ENCODE measurements at places on chromosomes 7 and 10.

GRCh38 chr7:95324431-95324830 is at the start of gene PON1:
Gene PON1 (minus strand): TSS chr7:95324532. CDS start chr7:95324475, 57 bp downstream.
- no peak within 1 kb of the TSS for H3K4me3 ChIP-seq
- no peak within 1 kb of the TSS for H3K27ac ChIP-seq
- no peaks in the 10 kb centered on the region for H3K4me1 ChIP-seq
- peaks cover 6% of the 10 kb centered on the region for H3K27me3 ChIP-seq
- no peaks in the 10 kb centered on the region for H3K36me3 ChIP-seq

DNA sequence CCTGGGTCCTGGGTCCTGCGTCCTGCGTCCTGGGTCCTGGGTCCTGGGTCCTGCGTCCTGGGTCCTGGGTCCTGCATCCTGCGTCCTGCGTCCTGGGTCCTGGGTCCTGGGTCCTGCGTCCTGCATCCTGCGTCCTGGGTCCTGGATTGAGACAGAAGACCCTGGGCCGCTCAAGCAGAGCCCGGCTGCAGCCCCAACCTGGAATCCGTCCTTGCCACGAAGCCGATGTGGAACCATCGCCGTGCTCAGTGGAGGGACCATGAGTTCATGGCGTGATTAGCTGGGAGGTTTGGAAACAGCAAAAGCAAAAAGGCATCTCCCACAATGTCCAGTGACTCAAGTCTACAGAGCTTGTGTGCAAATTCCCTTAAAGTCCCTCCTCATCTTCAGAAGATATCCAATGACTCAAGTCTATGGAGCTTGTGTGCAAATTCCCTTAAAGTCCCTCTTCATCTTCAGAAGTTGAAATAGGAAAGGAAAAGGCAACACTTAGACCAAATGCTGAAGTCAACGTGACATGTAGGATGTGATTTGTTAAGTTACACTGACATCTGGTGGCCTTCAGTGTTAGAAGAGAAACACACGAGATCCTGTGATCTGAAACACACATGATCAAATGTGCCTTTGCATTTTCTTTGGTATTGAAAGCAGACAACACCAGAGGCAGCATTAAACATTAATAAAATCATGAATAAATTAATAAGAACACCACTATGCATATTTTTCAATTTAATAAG is 179.9 kb downstream of the PTPRN2 start:
- no peaks in the 10 kb centered on the region for H3K36me3 ChIP-seq
- no peak for DNase-seq
- H3K27me3 ChIP-seq: no peaks in the 10 kb centered on the region
- H3K4me3 ChIP-seq: no peak overlapping the region
- H3K4me1 ChIP-seq: no peaks in the 10 kb centered on the region

GRCh38 chr7:139602143-139602722 is 78.7 kb downstream of the CLEC2L start:
- H3K27me3 ChIP-seq: no peaks in the 10 kb centered on the region
- H3K27ac ChIP-seq: no peak overlapping the region
- no peak for DNase-seq
- H3K36me3 ChIP-seq: peaks cover 19% of the 10 kb centered on the region
- H3K4me3 ChIP-seq: no peak overlapping the region

GRCh38 chr7:51000956-51001355 is 218.3 kb upstream of the GRB10 start:
- H3K4me1 ChIP-seq: no peaks in the 10 kb centered on the region
- peaks cover 2% of the 10 kb centered on the region for H3K27me3 ChIP-seq
- H3K4me3 ChIP-seq: no peak overlapping the region
- DNase-seq: no peak
- no peaks in the 10 kb centered on the region for H3K36me3 ChIP-seq
- no peak overlapping the region for H3K27ac ChIP-seq

GRCh38 chr10:13349463-13350274 is 1.6 kb upstream of the SEPHS1 start:
- no peaks in the 10 kb centered on the region for H3K36me3 ChIP-seq
- peak overlapping the region; percentile 79 for H3K27ac ChIP-seq
- no peak for DNase-seq
- peak overlapping the region; percentile 91 for H3K4me3 ChIP-seq
- H3K27me3 ChIP-seq: peaks cover 6% of the 10 kb centered on the region

DNA sequence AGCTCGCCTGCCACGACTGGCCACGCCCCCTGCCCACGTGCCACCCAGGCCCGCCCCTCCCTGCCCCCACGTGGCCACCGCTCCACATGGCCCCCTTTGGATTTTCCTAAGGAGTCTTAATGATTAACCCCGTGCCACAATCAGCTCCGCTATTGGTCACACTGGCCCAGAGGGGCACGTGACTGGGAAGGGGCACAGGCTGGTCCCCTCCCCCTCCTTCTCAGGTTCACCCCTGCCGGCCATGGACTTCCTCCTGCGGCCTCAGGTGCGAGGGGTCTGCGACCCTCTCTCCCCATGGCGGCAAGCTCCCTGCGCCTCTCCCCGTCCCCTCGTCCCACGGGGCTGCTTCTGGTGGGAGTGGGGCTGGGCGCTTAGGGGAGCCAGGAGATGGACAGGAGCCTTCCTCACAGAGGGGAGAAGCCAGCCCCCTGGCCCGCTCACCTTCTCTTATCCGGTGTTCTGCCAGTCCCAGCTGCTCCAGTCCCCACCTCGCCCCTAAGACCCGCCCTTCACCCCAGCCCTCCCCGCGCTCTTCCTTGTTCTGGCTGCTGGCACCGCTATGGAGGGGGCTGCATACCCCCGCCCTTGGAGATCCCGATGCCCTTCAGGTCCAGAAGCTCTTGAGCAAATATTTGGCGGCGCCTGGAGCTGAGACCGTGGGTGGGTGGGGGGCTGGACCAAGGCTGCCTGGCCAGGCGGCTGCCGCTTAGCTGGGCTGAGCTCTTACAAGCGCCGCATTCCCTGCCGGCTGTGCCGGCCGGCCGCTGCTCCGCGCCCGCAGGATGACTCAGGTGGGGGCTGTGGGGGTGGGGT is 3.2 kb downstream of the SLC4A2 start:
- H3K4me3 ChIP-seq: no peak overlapping the region
- H3K27me3 ChIP-seq: no peaks in the 10 kb centered on the region
- DNase-seq: no peak
- peaks cover 27% of the 10 kb centered on the region for H3K4me1 ChIP-seq
- peaks cover 4% of the 10 kb centered on the region for H3K36me3 ChIP-seq

GRCh38 chr7:133510326-133511055 is 257.6 kb downstream of the EXOC4 start:
- H3K27ac ChIP-seq: no peak overlapping the region
- no peak overlapping the region for H3K4me3 ChIP-seq
- H3K36me3 ChIP-seq: no peaks in the 10 kb centered on the region

DNA sequence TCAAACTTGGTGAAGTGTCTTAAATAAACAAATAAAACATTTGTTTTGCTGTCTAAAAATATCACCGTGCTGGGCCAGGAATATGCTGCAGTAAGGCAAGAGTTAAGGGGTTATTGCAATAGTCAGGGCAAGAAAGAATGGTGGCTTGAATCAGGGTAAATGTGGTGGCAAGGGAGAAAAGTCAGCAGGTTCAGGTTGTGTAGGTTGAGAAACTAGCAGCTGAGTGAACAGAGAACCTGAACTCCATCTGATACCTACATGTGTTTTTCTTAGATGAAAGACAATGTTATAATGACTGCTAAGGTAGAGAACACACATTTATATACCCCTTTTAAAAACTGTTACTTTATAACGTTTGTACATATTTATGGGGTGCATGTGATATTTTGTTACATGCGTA is 28.7 kb downstream of the OTUD1 start:
- no peak overlapping the region for H3K4me3 ChIP-seq
- H3K36me3 ChIP-seq: no peaks in the 10 kb centered on the region
- H3K4me1 ChIP-seq: peaks cover 6% of the 10 kb centered on the region
- no peak overlapping the region for H3K27ac ChIP-seq
- no peak for DNase-seq

DNA sequence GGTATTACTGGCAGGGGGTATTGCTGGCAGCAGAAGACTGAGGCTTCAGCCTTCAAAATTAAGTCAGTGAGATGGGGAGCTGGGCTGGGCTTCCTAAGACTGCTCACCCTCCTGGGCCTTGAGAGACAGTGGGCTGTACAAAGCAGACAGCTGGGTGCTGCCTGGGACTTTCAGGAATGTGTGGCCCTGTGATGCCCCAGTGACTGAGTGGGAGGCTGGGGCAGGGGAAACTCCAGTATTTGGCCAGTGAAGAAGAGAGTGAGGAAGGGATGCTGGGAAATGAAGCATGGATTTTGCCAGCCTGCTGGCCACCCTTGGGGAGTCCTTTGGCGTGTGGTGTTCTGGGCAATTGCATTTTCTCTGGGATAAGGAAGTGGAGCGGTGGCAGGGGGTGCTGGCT is 442 bp downstream of the ANKRD2 start:
- peaks cover 9% of the 10 kb centered on the region for H3K27me3 ChIP-seq
- no peak overlapping the region for H3K4me3 ChIP-seq
- no peaks in the 10 kb centered on the region for H3K36me3 ChIP-seq
- no peak for DNase-seq
- H3K27ac ChIP-seq: no peak overlapping the region
